ENCODE measurements at places on chromosomes 11 and 22. TPM values are rescaled to one million over a fixed set of nuclear protein-coding genes. Genes with fewer than 3 reads are reported as not detected.

- DNase-seq = no peak
Measured at GRCh38 chr11:77301510-77301909, at the start of gene GDPD4. GDPD4 (minus strand) TSS chr11:77301686; CDS start chr11:77285137, 16,549 bp downstream.

DNA sequence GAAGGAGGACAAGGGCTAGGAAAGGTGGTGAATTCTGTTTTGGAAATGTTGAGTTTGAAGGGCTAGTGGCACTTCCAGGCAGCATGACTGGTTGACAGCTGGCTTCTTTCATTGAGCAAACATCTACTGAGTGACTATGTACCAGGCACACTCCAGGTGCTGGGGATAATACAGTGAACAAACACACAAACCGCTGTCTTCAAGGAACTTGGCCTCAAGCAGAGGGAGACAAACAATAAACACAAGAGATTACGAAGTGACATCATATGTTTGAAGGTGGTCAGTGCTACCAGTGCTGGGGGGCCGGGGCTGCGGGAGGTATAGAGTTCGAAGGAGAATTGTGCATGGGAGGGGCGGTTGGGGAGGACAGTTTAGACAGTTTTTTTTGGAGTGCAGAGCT, 197.0 kb upstream of the SORL1-AS1 start:
- no peak for DNase-seq

- DNase-seq = no peak
Measured at GRCh38 chr11:129374081-129374992, 1.3 kb upstream of the BARX2 start.

- DNase-seq = peak; percentile 42
Measured at GRCh38 chr11:120182790-120183491, 27.9 kb upstream of the OAF start.

GRCh38 chr11:84036664-84037194, 750.6 kb upstream of the CCDC90B start:
- no peak for DNase-seq

Gene C22orf15
- total RNA-seq = 0.18 TPM

Gene CDON
- 7.4 TPM for total RNA-seq

Gene SCO2
- total RNA-seq = not detected

Gene FAM111B
- total RNA-seq = 1.0 TPM

Gene MAJIN
- not detected for total RNA-seq
